ENCODE measurements at places on chromosomes 3 and 15.

GRCh38 chr3:187739094-187739560 is 6.1 kb downstream of the BCL6 start:
- peak; percentile 38 for DNase-seq

GRCh38 chr3:197521277-197522182 is 34.2 kb downstream of the BDH1 start:
- no peak for DNase-seq

- DNase-seq = no peak
Observed at GRCh38 chr3:112101916-112102315, 15.7 kb downstream of the C3orf52 start.

DNA sequence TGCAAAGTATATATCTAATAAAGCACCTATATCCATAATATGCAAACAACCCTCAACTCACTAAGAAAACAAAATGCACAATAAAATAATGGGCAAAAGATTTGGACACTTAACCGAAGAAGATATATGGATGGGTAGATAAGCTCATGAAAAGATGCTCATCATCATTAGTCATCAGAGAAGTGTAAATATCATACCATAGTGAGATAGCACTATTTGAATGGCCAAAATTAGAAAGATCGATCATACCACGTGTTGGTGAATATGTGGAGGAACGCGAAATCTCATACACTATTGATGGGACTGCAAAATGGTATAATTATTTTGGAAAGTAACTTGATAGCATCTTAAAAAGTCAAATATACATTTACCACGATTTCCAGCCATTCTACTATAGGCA is 40.5 kb downstream of the PLS1 start:
- no peak for DNase-seq

DNA sequence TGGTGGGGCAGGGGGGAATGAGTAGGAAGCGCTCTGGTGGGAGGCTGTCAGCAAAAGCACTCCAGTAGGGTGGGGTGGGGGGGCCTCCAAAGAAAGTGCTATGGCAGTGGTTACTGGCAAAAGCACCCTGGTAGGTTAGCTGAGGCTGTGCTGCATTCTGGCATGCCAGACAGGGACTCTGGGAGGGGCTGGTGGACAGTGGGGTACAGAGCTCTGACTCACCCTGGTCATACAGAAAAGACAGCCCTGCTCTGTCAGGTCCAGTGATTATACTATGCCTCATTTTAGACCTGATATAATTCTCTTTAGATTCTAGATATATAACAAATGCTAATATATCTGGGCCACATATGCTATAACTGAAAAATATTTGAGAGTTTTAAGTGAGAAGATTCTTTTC is 82.8 kb upstream of the CPNE4 start:
- DNase-seq = no peak

All from OCI-LY7 (cell line).